ENCODE measurements at places on chromosomes 6 and 20. TPM values are rescaled to one million over a fixed set of nuclear protein-coding genes. Genes with fewer than 3 reads are reported as not detected.

GRCh38 chr6:5175635-5176034, 85.1 kb downstream of the LYRM4 start:
- DNase-seq: no peak

- no peak for DNase-seq
These were observed 28.6 kb downstream of the C6orf89 start for GRCh38 chr6:36914227-36914794.

The ADGRB3 gene
- not detected for total RNA-seq

- no peak for DNase-seq
These were observed 231.8 kb upstream of the GMDS start for GRCh38 chr6:2477250-2477649.

DNA sequence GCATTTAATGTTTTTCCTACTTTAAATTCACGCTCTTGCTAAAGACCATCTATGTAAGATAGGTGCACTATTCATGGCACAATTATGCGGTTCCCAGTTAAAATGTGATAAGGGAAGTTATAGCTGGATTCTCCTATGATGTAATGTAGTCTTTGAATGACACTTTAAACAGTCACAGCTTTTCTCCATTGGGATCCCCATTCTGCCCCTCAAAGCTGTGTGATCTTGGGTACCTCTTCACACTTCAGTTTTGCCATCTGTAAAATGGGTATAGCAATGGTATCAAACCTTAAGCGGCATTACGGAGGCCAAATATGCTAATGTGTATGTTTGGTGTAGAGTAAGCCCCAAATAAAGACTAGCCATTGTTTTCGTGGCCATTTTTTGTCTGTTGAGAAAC, 64.7 kb upstream of the ZNF217 start:
- no peak for DNase-seq

The ZNF165 gene
- total RNA-seq: 2.1 TPM

DNA sequence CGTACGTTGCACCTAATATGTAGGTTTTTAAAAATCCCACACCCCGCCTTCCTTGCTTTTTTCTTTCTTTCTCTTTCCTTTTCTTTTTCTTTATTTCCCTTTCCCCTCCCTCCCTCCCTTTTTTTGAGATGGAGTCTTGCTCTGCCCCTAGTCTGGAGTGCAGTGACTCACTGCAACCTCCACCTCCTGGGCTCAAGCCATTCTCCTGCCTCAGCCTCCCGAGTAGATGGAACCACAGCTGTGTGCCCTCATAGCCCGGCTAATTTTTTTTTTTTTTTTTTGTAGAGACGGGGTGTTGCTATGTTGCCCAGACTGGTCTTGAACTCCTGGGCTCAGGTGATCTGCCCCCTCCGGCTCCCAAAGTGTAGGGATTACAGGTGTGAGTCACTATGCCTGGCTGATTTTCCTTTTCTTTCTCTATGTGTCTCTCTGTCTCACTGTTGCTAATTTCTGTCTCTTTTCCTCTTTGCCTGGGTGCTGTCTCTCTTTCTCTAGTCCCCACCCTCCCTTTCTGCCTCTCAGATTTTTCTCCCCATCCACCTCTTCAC, 61.2 kb downstream of the SRC start:
- DNase-seq: no peak

The FAM209B gene
- 1.2 TPM for total RNA-seq

DNA sequence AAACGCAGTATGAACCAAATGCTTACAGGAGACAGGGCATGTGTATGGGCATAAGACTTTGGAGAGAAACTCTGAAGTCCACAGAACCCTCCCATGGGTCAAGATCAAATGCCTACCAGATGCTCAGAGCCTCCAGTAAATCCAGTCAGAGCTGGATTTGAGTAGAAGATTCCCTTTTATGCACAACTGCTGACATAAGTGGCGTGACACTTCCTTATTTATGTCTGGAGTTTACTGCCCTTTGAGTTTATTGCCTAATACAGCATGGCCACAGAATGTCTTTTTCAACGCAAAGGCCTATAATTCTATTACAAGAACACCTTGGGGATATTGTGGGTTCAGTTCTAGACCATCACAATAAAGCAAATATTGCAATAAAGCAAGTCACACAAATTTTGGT, 220.0 kb upstream of the FOXQ1 start:
- no peak for DNase-seq

The PDYN gene
- total RNA-seq: not detected

DNA sequence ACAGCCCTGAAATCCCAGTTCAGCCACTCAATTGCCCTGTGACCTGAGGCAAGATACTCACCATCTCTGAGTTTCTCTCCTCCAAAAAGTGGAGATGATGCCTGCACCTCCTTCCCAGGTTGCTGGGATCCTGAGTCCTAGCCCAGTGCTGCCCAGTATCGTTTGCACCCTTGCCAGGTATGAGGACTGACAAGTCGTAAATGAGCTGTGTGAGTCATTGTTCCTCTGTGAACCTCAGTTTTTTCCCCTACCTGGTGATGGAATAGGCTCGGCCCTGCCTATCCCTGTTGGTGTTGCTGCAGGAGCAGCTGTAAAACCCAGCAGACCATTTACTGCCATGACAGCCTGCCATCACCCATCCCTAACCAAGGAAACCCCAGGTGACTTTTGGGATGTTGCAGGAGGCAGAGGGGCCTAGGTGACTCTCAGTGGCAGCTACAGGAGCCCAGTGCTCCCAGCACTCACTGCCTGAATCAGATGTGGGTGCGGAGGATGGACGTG, 229.3 kb downstream of the SYNDIG1 start:
- no peak for DNase-seq

The MLN gene
- not detected for total RNA-seq

DNA sequence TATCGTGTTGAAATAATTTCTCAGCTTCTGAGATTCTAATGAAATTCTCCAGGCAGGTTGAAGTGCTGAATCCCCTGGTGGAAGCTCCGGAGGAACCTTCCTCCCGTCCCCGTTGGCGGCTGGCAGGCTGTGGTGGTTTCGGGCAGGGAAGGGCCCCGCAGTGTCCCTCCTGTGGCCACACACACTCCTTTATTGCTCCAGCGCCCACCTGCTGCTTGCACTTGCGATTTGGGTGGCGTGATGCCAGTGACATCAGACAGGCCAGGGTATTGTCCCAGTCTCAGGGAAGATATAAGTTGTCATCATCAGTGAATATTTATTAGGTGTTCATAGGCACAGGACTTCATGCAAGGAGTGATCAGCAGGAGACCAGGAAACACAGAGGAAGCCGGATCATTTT, 530.4 kb downstream of the QKI start:
- DNase-seq: no peak

The TSPO2 gene
- not detected for total RNA-seq

- DNase-seq: no peak
These were observed 87.8 kb downstream of the KIF16B start for GRCh38 chr20:16485401-16485800.

The PPP1R16B gene
- 45.5 TPM for total RNA-seq

DNA sequence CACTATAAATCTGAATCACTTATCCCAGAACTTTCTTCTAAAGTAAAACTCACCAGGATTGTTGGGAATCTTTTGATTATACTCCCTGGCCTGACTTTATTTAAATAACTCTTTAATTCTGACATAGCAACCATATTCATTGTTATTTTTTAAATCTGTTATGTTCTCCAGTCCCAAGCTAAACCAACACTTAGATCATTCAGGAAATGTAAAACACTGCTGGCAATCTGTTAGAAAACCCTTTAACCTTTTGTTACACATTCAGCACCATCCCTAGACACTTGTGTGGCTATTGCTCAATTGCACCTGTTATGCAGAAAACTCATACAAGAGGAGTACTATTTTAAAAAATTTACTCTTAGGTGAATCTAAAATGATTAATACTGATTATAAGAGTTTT, 101.8 kb upstream of the NHSL1 start:
- DNase-seq: no peak

DNA sequence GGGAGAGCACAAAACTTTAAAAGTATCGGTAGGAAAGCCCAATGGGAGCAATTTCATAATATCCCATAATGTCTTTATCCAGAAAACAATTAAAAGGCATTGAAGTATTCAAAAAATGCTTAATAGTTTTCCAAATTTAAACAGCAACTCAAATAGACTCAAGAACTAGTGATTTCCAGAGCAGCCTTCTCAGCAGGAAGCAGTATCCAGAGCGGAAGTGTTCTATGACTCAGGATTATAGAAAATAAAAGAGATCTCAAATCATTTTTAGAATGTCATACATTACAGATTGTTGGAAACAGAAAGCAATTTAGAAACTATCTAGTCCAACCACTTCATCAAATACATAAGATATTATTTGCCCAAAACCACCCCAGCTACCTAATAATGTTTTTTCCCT, 79.3 kb downstream of the COL12A1 start:
- DNase-seq: no peak

GRCh38 chr20:57522380-57523140, 2.4 kb downstream of the CTCFL start:
- DNase-seq: no peak

DNA sequence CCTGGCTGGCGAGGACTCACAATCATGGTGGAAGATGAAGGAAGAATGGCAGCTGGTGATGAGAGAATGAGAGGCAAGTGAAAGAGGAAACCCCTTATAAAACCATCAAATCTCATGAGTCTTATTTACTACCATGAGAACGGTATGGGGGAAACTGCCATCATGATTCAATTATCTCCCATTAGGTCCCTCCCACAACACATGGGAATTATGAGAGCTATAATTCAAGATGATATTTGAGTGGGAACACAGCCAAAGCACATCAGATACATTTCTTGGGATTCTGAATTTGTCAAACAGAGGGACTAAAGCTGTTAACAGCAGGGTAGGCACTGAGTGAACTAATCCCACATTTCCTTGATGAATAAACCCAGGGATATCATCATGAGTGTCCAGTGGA, 116.2 kb upstream of the PLCB4 start:
- no peak for DNase-seq

DNA sequence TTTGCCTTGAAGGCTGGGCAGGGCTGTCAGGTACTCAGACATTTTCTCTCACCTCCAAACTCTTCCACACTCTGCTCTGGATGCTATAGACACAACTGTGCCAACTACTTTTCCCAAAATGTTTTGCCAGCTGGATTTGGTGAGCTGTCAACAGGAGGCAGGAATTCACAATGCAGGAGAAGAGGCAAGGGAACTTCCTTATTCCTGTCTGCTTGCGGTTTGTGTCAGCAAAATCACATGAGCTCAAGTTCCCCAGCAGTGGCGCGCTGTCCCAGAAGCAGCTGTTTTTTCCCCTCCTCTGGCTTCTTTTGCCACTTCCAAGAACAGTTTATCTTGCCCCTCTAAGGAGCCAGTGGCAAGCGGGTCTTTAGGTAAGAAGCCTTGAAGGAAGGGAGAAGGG, 608.2 kb downstream of the PRKN start:
- DNase-seq: no peak

- DNase-seq: no peak
These were observed 1.6 kb downstream of the CEP43 start for GRCh38 chr6:167000759-167001158.

The DLK2 gene
- 0.18 TPM for total RNA-seq

DNA sequence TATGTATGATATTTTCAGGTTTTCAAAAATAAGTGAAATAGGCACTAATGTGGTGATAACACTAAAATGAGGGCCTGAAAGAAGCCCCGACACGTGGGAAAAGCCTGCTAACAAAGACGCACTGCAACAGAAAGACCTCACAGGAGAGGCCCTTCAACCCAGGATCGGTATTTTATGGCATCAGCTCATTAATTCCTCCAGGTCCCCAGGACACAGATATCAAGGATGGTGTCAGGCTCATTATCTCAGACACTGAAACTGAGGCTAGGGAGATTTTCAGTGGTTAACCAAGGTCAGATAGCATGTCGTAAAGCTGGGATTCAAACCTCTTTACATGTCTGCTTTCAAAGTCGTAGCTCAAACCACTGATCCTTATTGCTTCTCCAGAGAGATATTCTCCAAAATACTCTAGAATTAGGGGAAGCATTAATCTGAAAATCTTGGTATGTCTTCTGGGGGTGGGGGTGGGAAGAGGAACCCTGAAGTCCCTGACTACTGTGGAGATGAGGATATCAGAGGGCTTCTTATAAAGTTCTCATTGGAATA, 64.1 kb downstream of the PPP1R3G start:
- no peak for DNase-seq

DNA sequence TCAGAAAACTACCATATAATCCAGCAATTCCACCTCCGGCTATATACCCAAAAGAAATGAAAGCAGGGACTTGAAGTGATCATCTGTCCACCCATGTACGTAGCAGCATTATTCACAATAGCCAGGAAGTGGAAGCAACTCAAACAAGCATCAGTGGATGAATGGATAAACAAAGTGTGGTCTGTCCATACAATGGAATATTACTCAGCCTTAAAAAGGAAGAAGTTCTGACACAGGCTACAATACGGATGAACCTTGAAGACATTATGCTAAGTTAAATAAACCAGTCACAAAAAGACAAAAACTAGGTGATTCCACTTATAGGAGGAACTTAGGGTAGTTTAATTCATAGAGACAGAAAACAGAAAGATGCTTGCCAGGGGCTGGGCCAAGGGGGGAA, 76.5 kb downstream of the ATP9A start:
- DNase-seq: no peak

GRCh38 chr6:116461932-116462885, 1.0 kb downstream of the CALHM6 start:
- DNase-seq: peak; percentile 54

The MYBL2 gene
- 140 TPM for total RNA-seq

DNA sequence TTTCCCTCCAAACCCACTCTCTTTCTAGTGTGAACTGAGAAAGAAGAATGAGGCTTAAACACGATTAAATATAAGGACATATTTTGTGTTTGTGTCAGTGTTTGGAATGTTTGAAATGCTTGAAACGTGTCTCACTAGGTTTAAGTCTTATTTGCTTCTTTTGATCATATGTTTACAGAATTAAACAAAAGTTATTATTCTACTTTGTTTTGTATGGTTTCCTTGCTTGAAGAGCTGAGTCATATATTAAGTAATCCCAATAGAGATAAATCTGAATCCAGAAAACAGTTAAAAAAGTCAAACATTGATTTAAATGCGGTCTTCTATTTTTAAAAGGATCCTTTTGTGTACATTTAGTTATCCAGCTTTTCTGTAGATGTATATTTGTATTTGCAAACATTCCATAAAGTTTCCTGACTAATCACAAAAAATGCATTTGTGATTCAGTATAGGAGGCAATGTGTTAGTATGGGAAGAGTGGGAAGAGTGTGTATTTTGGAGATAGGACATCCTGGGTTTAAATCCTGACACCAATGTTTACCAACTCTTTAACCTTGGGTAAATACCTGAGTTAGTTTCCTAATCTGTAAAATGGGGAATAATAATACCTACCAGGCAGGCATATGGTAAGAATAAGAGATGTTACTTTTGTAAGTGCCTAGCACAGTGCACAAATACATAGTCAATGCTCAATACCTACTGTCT, 72.9 kb downstream of the TSBP1 start:
- DNase-seq: no peak

GRCh38 chr20:58864346-58864745, 11.8 kb downstream of the GNAS start:
- DNase-seq: no peak

The EDN1 gene
- 0.30 TPM for total RNA-seq

DNA sequence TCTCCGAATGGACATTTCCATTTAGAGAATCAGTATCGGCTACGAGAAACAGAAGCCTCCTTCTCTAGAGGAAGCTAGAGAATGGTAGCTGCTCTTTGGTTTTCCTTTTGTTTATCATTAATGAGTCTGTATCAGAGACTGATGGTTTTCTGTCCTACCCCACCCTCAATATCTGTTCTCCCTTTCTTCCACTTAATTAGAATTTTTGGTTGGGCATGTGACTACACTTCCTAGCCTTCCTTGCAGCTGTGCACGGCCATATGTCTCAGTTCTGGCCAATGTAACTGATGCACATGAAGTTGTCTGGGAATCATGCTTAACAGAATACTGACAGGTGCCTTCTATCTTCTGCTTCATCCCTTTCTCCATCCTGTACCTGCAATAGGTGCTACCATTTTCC, 19.0 kb downstream of the RNF24 start:
- no peak for DNase-seq

The MEP1A gene
- not detected for total RNA-seq
